ENCODE measurements at places on chromosomes 2 and 18.

GRCh38 chr2:65602603-65603235 lies 170.3 kb upstream of the SPRED2 start:
- H3K4me1 ChIP-seq: no peaks in the 10 kb centered on the region
- no peaks in the 10 kb centered on the region for H3K27me3 ChIP-seq
- no peak overlapping the region for H3K27ac ChIP-seq
- no peak overlapping the region for H3K4me3 ChIP-seq
- DNase-seq: no peak
- no peaks in the 10 kb centered on the region for H3K36me3 ChIP-seq

DNA sequence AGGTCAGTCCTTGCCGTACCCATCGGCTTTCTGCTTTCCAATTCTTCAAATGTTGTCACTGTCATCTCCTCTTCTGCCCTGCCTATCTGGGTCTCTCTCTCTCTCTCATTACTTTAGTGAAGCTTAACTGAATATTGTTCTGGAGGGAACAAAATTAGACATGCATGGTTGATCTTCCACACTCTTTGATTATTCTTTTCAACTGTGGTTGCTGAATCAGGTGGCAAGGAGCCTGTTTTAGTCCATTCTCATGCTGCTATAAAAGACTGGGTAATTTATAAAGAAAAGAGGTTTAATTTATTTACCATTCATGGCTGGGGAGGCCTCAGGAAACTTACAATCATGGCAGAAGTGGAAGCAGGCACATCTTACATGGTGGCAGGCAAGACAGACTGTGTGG lies 157.9 kb downstream of the ARL4C start:
- H3K36me3 ChIP-seq: no peaks in the 10 kb centered on the region
- H3K27ac ChIP-seq: no peak overlapping the region
- no peak overlapping the region for H3K4me3 ChIP-seq
- no peaks in the 10 kb centered on the region for H3K27me3 ChIP-seq
- DNase-seq: no peak
- no peaks in the 10 kb centered on the region for H3K4me1 ChIP-seq

DNA sequence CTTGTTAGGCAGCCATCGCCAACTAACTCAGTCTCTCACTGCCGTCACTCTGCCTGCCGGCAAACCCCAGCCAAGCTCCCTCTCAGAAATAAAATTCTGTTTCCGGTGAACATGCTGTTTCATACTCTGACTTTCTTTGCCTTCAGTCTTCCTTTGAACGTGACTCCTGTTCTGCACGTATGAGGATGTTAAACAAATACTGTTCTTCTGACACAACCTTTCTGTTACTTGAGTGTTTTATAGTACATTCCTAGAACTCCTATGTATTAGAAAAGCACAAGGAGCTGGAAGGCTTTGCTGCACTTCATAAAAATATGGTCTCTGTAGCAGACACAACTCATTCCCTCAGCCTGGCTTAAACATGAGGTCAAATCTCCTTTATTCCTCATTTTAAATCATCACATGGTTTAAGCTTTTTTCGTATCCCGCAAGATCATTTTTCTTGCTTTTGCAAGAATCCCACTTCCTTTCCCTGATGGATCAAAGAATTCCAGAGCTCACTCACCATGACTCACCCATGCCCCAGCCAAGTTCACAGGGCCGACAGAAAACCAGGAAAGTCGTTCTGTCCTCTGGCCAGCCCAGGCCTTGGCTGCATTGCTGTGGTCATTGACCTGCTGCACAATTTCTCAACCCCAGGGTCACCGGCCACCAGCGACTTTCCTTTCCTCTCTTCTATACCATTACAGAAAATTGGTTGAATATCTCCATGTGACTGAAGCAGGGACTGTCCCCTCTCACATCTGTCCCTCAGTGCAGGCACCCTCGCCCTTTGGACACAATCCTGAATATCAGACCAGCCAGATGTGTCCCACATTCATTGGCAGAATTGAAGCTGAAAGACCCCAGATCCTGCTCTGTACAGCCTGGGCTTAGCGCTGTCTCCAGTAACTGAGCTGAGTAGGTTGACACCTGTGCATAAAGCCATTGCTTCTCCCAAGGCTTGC lies 183.1 kb upstream of the ARL4C start:
- H3K4me1 ChIP-seq: peaks cover 14% of the 10 kb centered on the region
- H3K36me3 ChIP-seq: no peaks in the 10 kb centered on the region
- no peaks in the 10 kb centered on the region for H3K27me3 ChIP-seq
- DNase-seq: no peak
- no peak overlapping the region for H3K4me3 ChIP-seq

DNA sequence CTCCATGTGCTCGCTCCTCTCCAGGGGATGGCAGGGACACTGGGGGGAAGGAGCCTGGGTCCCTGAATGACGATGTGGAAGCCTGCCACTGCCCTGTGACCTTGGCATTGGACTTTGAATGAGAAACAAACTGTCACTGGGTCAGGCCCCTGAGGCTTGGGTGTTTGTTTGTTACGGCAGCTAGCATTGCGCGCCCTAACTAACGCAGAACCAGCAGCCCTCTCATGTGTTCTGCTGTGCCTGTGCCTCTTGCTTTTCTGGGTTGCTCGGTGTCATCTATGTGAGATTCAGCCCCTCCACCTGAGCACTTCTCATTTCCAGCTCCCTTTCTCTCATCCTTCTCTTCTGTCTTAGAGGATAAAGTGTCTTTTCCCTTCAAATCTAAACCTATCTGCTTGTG lies 23.6 kb upstream of the INHBB start:
- no peaks in the 10 kb centered on the region for H3K27me3 ChIP-seq
- H3K4me3 ChIP-seq: no peak overlapping the region
- no peak for DNase-seq
- H3K4me1 ChIP-seq: no peaks in the 10 kb centered on the region
- H3K36me3 ChIP-seq: no peaks in the 10 kb centered on the region
- no peak overlapping the region for H3K27ac ChIP-seq

GRCh38 chr2:31987454-31988220 lies 23.2 kb downstream of the MEMO1 start:
- no peaks in the 10 kb centered on the region for H3K27me3 ChIP-seq
- H3K36me3 ChIP-seq: no peaks in the 10 kb centered on the region
- no peak overlapping the region for H3K4me3 ChIP-seq
- no peak for DNase-seq
- H3K4me1 ChIP-seq: no peaks in the 10 kb centered on the region
- H3K27ac ChIP-seq: no peak overlapping the region

- peaks cover 6% of the 10 kb centered on the region for H3K27me3 ChIP-seq
- peaks cover 2% of the 10 kb centered on the region for H3K4me1 ChIP-seq
- H3K27ac ChIP-seq: no peak overlapping the region
- no peak for DNase-seq
- H3K4me3 ChIP-seq: no peak overlapping the region
Measured at GRCh38 chr2:216690853-216691741, 4.3 kb downstream of the IGFBP5 start.

- no peak overlapping the region for H3K27ac ChIP-seq
- H3K4me1 ChIP-seq: no peaks in the 10 kb centered on the region
- no peaks in the 10 kb centered on the region for H3K27me3 ChIP-seq
Measured at GRCh38 chr2:70656421-70657010, 102.9 kb upstream of the TGFA start.

DNA sequence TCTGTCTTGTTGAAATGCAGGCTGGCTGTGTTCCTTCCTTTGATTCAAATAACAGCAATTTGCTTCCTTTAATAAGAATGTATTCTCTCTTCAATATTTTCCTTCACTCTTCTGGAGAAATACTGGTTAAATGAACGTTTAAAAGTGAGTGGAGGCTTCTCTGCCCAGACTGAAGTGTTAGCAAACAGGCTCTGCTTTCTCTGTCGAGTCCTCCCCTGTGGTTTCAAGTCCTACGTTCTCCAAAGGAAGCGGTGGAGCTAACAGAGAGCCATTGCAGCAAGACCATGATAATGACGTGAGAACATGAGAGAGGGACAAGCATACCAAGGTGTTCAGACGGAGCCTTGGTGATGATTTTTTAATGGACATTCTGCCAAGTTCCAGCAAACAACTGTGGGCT lies 26.2 kb upstream of the PID1 start:
- H3K4me3 ChIP-seq: no peak overlapping the region
- H3K27me3 ChIP-seq: no peaks in the 10 kb centered on the region
- DNase-seq: no peak
- H3K36me3 ChIP-seq: no peaks in the 10 kb centered on the region
- no peaks in the 10 kb centered on the region for H3K4me1 ChIP-seq
- no peak overlapping the region for H3K27ac ChIP-seq

DNA sequence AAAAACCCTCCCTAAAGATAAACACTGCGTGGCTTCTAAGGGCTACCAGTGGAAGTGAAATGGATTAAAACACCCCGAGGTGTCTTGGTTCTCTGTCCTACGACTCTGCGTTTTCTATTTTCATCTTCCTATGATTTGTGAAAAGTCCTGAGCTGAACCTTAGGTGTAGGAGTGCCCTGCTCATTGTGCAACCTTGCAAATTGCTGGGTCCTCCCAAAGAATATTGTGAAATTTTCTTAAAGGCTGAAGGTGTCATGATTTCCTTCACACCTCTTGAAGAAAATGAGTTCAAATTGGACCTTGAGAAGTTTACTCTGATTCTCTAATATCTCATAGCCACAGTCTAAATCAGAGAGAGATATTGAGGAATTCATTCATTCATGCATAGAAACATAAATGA lies 1.8 kb upstream of the SLC19A3 start:
- H3K4me3 ChIP-seq: no peak overlapping the region
- no peaks in the 10 kb centered on the region for H3K36me3 ChIP-seq
- H3K27ac ChIP-seq: no peak overlapping the region

DNA sequence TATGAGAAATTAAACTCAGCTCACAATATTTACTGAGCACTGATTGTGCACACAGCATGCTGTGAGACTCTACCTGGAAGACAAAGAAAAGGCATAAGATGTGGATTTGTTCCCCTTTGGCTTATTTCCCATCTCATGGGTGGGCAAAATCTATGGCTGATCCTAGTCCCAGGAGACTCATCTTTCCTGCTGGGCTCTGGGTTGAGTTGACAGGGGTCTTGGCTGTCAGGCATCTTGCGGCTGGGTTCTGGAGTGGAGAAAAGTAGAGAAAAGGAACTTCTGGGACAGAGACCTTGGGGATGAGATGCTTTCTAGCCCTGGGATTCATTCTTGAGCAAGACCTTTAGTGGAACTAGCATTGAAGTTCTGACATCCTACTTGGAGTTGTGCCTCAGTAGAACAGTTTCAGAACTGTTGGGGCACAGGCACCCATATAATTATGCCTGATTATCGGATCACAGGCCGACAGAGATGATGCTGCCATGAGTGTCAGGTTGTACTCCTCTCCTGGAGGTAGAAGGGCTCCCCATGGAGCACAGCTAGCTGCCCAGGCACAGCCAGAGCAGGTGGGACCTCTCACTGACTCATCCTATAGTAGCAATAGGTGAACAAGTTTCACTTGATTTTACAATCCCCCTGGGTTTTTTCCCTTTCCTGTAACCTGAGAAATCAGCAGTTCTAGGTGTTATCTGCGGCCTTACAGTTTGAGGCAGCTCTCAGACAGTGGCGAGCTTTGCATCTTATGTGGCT lies 260.9 kb downstream of the CYRIA start:
- no peak overlapping the region for H3K27ac ChIP-seq
- no peaks in the 10 kb centered on the region for H3K27me3 ChIP-seq
- H3K4me3 ChIP-seq: no peak overlapping the region
- no peaks in the 10 kb centered on the region for H3K36me3 ChIP-seq
- H3K4me1 ChIP-seq: no peaks in the 10 kb centered on the region

Data from iPS DF 6.9 (cell line).